ENCODE measurements at places on chromosomes 12 and 14.
A peak's percentile ranks its signal among the peaks of the same experiment; 100 is the strongest.

DNA sequence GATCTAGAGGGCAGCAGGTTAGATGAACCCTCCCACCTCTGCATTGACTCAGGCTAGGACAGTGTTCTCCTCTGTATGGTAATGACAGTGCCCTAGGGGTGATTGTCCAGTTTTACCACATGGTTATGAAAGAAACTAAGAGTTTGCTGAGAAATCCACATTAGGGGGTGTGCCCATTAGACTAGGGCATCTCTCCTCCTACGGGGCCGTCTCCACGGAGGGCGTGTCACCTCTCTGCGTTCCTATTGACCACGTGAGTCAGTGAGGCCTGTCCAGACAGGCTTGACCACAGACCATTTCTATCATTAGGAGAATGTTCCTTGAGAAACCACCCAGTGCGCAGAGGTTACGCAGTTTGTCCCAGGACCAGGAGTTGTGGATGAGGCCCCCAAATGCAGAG lies 8.3 kb downstream of the MVK start:
- peak; percentile 70 for DNase-seq

DNA sequence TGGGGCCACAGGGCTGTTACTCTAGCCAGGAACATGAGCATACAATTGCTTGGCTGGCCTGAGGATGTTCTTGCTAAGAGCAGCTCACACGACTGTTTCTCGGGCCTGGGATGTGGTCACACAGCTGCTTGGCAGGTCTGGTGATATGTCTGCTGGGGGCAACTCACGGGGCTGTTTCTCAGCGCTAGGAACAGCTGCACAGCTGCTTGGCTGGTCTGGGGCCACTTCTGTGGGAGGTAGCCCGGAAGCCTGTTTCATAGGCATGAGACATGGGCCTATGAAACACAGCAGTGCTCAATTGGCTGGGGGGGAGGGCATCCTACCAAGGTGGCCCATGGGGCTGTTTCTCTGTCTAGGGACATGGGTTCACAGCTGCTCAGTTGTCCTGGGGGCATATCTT lies 73.4 kb upstream of the DDHD1 start:
- no peak for DNase-seq

GRCh38 chr14:61385002-61385685 lies 63.8 kb downstream of the PRKCH start:
- no peak for DNase-seq

DNA sequence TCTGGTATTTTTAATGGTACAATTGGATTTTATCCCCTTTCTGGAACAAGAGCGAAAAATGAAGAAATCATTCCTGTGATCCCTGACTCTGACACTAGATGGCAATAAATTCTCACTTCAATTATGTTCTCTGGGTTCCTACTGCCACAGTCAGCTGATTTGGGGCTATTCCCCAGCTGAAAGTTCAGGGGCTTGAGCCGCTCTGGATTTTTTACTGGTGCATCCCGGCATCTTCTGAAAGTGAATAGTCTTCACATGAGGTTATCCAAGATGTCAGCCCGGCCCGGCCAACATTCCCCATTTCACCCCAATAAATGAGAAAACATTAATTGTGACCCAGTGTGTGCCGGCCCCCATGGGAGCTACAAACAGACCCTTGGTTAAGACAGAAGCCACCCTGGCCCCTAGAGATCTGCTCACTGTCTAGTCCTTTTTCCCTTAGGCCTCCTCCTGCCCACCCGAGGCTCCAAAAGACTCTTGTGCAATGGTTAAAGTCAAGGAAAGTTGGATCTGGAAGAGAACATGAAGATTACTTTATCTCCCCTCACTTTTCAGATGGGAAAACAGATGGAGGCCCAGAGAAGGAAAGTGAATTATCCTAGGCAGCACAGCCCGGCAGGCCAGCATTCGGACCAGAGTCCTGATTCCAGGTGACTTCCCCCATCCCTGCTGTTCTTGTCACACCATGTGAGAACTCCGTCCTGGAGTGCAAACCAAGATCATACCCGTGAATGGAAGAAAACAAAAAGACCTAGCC lies 20.8 kb downstream of the CKAP4 start:
- peak; percentile 83 for DNase-seq

DNA sequence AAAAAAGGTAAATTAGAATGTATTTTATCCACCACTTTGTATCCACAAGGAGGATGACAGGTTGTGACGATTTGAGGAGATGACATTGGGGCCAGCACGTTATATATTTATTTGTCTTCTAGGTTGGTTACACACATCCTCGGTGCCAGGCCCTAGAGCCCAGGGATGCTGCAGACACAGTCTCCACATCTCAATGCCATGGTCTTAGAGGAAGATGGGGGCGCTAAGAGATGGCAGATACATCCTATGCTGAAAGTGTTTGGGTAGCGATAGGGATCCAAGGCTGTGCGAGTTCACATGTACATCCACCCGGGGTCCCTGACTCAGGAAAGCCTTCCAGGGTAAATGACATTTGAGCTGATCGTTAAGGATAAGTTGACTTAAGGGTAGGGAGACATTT lies 193.1 kb upstream of the GSC start:
- no peak for DNase-seq

DNA sequence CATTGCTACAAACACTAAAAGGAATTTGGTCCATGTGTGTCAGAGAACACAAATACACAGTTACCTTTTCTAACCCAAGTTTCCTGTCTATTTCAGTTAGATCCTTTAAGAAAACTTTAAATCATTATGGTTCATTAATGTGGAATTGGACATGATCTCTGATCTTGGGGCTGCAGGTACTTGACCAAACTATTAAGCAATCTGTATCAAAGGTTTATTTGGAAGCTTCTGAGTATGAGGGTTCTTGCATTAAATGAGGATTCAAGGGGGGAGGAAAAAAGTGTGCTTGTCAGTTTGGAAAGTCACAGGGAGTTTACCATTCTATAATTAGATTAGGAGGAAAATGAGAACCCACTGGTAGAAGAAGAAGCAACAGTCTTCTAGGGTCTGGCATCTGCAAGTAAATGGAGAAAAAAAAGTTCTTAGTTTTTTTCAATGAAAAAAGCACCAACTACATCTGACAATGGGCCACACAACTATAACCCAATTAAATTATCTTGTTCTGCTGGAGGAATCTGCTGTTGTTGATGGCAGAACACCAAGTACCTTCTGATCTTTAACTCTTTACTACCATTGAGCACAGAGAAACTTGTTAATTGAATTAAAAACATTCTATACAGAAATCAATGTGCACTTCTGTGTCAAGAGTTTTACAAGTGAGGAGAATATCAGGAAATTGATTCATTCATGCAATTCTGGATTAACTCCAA lies 17.5 kb downstream of the GTSF1 start:
- no peak for DNase-seq

GRCh38 chr12:46267825-46268582 lies 839 bp downstream of the SLC38A1 start:
- peak; percentile 56 for DNase-seq

DNA sequence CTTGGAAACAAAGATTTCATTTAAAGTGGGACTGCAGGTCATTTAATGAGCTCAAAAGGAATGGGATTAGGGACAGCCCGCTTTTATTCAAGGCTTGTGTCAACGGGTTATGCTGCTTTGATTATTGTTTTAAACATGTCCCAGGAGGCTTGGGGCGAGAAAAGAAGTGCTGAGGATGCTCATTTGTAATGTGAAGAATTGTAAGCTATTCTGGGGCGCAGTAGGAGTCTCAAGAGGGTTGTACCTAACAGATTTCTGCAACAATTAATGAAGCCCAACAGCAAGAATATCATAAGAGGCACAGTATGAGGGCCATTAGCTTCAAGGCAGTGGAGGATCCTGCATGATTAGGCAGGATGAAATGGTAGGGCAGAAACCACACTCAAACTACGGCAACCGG lies 122.5 kb downstream of the KTN1 start:
- DNase-seq, result no peak

- no peak for DNase-seq
These were observed 291.3 kb downstream of the KCNC2 start for GRCh38 chr12:74918291-74918690.

DNA sequence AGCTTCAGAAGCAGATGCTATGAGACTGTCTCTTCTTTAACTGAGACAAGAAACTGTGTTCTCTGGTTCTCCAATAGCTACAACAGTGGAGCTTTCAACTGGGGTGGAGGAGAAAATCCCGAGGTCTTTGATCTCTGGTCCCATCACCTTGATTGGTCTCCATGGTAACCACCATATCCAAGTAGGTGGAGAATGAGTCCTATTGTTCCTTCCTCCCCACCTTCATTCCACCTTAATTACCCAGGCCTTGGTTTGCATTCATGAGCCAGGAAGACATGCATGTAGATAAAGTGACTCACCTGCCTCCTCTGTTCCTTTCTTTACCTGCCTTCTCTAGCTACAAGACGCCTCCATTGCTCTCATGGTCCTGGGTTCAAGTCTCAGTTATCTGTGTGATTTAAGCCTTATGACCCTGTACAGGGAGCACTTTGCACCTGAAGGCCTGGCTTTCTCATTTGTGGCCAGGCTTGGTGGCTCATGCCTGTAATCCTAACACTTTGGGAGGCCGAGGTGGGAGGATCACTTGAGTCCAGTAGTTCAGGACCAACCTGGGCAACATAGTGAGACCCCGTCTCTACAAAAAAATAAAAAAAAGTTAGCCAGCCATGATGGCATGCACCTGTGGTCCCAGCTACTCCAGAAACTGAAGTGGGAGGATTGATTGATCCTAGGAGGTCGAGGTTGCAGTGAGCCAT lies 157.7 kb upstream of the TBX3 start:
- DNase-seq, result no peak

DNA sequence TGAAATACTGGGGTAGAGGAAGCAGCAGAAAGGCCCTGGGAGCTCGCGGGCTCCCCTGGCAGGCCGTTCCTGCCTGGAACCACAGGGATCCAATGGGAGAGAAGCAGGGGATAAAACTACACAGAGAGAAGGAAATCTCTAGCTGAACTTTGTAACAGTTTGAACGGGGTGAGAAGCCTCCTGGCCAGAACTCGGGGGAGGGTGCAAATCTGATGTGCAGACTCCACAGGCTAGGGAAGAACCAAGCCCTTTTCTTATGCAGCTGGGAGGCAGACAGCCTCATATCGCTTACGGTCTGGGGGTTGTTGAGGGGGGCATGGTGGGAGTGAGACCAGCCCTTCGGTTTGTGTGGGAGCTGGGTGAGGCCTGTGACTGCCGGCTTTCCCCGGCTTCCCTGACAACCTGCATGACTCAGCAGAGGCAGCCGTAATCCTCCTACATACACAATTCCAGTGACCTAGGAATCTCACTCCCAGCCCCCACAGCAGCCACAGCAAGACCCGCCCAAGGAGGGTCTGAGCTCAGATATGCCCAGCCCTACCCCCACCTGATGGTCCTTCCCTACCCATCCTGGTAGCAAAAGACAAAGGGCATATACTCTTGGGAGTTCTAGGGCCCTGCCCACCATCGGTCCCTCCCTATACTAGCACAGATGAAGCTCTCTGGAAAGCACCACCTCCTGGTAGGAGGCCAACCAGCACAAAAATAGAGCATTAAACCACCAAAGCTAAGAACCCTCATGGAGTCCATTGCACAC lies 143.0 kb downstream of the TMTC1 start:
- no peak for DNase-seq

DNA sequence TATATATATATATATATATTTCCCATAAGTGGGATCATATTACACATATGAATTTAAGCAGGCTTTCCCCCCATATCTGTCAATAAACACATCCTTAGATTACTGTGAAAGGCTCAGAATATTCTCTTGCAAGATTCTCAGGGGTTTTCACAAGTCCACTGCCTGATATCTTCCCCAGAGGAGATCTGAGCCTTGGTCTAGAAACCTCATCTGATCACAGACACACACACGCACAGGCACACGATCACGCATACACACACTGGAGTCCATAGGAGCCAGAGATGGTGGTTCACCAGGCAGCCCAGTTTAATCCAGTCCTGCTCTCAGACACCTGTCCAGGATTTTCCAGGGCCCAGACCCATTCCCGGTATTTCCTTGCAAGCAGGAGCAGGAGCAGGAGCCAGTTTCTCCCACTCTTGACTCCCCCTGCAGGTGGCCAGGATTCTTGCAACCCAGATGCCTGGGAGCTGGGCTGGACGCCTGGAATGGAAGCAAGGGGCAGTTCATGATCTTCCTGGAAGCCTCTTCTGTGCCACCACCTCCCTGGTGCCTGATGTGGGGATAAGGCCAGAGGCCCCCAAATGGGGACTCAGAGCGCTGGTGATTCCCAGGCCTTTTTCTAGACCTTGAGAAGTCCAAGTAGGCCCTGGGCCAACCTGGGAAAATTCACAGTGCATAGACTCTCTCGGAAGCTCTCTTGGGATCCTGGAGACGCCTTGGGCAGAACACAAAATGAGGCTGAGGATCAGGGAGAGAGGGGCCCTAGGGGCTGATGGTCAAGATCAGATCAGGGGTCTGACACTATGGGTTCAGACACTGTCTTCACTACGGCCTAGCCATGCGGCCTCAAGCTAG lies 16.5 kb upstream of the KRT78 start:
- DNase-seq, result peak; percentile 86

- DNase-seq, result no peak
These were observed 19.1 kb downstream of the DACT1 start for GRCh38 chr14:58656671-58657411.

GRCh38 chr12:100225491-100225890 lies 24.9 kb downstream of the ACTR6 start:
- DNase-seq, result no peak

GRCh38 chr12:122403115-122403770 lies 19.2 kb downstream of the CLIP1 start:
- no peak for DNase-seq

GRCh38 chr14:45252366-45253069 lies 484 bp downstream of the MIS18BP1 start:
- no peak for DNase-seq

- peak; percentile 75 for DNase-seq
These were observed 114.7 kb downstream of the SLC8A3 start for GRCh38 chr14:70073924-70074566.

- DNase-seq, result no peak
These were observed 2.4 kb upstream of the ESR2 start for GRCh38 chr14:64296561-64296960.

DNA sequence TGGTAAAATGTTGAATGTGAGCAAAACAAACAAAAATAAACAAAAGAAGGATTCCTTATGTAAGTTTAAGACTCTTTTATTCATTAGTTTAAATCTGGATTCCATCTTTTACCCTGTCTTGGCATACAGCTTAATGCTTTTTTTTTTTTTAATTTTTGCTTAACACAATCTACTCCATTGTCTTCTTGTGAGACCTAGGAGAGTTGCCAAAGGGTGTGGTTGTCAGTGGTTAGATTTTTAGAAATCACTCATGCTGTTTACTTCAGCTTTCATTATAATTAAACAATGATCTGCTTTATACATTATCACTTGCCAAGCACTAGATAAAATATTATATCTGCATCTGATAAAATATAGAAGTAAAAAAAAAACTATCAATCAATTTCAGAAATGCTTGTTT lies 77.7 kb upstream of the KITLG start:
- no peak for DNase-seq

DNA sequence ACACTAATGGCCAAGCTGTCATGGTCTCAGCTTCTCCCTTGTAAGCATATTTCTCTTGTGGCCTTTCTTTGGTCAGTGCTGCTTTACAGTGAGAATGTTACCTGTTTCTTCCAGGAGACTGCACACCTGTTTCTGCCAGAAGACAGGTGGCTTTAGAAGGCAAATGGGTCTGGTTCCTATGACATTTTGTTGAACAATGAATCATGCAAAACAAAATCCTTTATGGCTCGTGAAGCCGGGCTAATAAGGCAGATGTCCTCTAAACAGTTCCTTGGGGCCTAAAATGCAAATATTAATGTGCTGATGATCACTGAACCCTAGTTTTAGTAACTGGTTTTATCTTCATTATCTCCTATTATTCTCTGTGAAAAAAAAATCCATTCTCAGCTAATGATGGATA lies 927.6 kb downstream of the GALC start:
- no peak for DNase-seq

Measured in AG08396 (cell line).